ENCODE measurements at places on chromosomes 4 and X.

- no peak for DNase-seq
Observed at GRCh38 chr4:4418676-4419390, 31.9 kb downstream of the NSG1 start.

GRCh38 chr4:83631066-83631465, 95.2 kb downstream of the GPAT3 start:
- no peak for DNase-seq

DNA sequence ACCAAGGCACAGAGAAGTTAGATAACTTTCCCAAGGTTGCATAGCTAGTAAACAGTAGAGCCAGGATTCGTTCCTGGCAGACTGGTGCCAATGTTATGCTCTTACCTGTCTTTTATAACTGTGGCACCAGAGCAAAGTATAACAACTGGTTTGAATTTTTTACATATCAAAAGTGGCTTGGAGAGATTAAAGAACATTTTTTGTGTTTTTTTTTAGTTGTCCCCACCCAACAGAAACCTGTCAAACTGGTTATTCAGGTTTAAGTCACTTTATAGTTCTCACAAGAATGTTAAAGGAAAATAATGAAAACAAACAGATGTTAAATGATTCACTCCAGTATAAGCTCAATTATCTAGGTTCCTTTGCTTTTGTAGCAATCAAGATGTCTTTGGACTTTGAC, 15.6 kb upstream of the FAM47E start:
- DNase-seq, result no peak

DNA sequence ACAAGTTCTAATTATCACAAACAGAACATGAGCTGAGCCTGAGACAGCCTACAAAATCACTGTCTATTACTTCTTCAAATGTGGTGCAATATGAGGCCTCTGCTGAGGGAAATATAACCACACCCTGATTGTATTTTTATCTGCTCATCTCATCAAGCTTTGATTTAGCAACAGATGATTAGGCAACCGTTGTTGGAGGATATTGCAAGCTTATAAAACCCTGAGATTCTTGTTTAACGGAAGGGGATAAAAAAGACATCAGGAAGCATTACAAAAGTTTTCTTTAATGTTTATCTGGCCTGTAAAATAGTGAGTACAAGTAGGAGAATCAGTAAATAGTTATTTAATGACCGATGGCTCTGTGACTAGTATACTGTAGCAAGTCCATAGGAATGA, 108.5 kb downstream of the ZNF330 start:
- no peak for DNase-seq

- DNase-seq, result no peak
Observed at GRCh38 chr4:98993419-98994071, 2.0 kb upstream of the METAP1 start.

DNA sequence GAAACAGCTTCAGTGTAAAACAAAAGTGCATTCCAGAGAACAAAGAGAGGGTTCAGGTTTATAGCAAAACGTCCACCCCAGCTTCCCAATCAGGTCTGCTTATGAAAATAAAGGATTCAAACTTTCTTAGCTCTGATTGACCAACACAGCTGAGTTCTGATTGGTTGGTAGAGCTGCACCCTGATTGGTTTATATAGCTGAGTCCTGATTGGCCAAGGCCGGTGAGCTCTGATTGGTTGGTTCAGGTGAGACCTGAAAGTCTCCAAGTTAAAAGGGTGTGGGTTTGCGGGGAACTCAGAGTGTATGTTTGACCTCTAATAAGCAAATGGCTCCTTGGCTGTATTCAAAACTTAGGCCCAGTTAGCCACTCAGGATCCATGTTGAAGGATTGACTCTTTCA, 20.9 kb downstream of the CLRN2 start:
- no peak for DNase-seq

- no peak for DNase-seq
Observed at GRCh38 chr4:42410446-42410845, 13.2 kb downstream of the SHISA3 start.

DNA sequence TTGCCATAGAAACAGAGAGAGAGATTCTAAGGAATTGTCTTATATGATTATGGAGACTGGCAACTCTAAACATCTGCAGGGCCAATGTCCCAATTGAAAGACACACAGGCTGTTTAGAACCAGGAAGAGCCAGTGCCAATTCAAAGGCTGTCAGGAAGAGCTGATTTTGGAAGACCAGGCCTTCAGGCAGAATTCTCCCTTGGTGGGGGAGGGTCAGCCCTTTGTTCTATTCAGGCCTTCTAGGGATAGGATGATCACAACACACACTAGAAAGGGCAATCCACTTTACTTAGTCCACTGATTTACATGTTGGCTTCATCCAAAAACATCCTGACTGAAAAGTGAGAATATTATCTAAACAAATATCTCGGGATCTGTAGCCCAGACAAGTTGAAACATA, 15.2 kb downstream of the C4orf46 start:
- no peak for DNase-seq

GRCh38 chr4:12118651-12119213, 690.0 kb upstream of the HS3ST1 start:
- DNase-seq, result no peak

DNA sequence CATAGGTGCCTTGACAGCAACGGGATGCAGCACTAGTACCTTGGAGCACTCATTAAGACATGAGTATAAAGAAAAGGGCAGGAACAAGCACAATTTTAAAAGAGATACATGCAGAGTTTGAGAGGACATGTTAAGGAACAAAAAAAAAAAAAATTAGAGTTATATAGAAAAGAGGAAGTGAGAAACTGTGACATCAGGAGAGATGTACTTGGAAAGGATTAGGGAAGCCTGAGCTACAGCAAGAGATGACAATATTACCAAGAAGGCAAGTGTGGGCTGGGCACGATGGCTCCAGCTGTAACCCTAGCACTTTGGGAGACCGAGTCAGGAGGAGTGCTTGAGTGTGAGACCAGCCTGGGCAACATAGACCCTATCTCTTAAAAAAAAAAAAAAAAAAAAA, 37.4 kb downstream of the GPR143 start:
- no peak for DNase-seq

DNA sequence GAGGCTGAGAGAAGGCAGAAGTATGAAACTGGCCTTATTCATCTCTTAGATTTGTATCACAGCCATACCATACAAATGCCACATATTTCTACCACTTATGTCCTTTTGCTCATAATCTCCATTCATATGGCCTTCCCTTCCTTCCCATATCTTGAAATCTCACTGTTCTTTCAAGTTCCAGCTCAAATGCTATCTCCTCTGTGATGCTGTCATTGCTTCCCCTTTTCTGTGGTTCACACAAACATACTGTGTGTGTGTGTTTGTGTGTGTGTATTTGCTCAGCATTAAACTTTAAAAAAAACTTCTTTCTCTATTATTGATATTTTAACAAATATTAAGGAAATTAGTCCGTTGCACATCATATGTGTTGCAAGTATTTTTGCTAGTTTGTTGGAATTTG, 26.7 kb downstream of the PHKA1 start:
- DNase-seq, result no peak

- DNase-seq, result no peak
Observed at GRCh38 chrX:119150163-119151050, 22.8 kb upstream of the KIAA1210 start.

- no peak for DNase-seq
Observed at GRCh38 chr4:186651181-186651603, 72.5 kb downstream of the FAT1 start.

GRCh38 chrX:139086246-139086645, 374.7 kb upstream of the FGF13 start:
- no peak for DNase-seq

GRCh38 chr4:35883108-35883507, 361.2 kb downstream of the ARAP2 start:
- no peak for DNase-seq

- no peak for DNase-seq
Observed at GRCh38 chrX:149504226-149504914, 736 bp downstream of the IDS start.

- no peak for DNase-seq
Observed at GRCh38 chr4:71187404-71188155, 151.2 kb upstream of the SLC4A4 start.

GRCh38 chrX:83845397-83845796, 15.5 kb upstream of the CYLC1 start:
- DNase-seq, result no peak

- DNase-seq, result no peak
Observed at GRCh38 chr4:83860200-83860599, 324.3 kb downstream of the GPAT3 start.

- no peak for DNase-seq
Observed at GRCh38 chr4:751676-752075, 46.0 kb downstream of the PCGF3 start.

DNA sequence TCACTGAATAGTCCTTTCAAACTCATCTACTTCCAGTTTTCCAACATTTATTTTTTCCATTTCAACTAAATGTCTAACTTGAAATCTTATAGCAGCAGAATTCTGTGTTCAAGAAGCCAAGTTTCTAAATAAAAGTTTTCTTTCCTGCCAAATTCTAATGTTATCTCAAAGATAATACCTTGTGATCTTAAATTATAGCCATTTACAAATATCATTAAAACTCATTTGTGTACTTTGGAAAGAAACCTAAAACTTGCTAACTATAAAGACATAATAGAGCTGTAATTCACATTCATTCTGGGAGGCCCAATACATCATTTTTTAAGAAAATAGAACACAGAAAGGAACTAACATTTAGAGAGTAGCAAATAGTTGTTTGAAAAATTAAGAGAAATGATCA, 83.9 kb downstream of the MAD2L1 start:
- no peak for DNase-seq

GRCh38 chr4:30957706-30958105, 237.5 kb downstream of the PCDH7 start:
- no peak for DNase-seq

DNA sequence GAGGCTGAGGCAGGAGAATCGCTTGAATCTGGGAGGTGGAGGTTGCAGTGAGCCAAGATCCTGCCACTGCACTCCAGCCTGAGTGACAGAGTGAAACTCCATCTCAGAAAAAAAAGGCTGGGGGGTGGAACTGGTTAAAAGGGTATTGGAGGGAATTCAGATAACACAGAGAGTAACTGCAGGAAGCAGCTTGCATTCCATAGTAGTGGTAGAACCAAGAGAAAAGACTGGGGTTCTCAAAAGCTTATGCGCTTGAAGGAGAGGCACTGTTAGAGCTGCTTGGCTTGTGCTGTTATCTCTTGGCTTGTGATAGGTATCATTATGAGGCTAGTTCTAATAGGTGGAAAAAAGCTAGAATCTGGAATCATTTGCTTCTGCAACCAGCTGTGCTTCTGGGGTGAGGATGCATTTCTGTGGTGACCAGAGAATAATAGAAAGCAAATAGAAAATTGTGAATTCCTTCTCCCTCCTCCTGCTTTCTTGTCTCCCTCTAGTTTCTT, 91.2 kb upstream of the ELOVL6 start:
- DNase-seq, result no peak

Measured in GM12878 (cell line).